ENCODE measurements at places on chromosomes 4 and X. TPM values are rescaled to one million over a fixed set of nuclear protein-coding genes. Genes with fewer than 3 reads are reported as not detected.

Gene MAGEA11
- not detected for total RNA-seq

Gene ATP2B3
- total RNA-seq = not detected

Gene SAGE1
- not detected for total RNA-seq

DNA sequence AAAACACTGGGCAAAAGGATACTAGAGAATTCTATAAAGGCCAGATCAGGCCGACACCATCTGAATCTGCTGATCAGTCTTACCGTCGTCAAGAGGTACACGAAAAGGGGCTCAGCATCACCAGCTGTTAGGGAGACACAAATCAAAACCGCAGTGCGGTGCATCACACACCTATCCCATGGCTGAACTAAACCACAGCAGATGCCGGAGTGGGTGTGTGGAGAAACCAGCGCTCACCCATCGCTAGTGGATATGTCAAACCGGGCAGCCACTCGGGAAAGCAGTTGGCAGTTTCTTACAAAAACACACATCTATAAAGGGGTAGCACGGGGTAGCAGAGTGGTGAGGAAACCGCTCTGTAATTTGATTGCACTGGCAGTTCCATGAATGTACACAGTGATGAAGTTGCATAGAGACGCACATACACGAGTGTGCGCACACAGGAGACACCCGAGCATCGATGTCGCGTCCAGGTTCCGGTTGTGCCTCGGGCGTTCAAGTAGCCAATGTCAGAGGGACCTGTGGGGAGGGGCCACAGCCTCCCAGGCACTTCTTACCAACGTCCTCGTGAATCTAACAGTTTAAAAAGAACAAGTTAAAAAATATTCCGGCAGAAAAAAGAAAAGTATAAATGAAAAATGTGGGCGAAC, 23.1 kb upstream of the CCNQ start:
- no peak for DNase-seq

- no peak for DNase-seq
Measured at GRCh38 chr4:1026115-1026514, 14.7 kb downstream of the FGFRL1 start.

DNA sequence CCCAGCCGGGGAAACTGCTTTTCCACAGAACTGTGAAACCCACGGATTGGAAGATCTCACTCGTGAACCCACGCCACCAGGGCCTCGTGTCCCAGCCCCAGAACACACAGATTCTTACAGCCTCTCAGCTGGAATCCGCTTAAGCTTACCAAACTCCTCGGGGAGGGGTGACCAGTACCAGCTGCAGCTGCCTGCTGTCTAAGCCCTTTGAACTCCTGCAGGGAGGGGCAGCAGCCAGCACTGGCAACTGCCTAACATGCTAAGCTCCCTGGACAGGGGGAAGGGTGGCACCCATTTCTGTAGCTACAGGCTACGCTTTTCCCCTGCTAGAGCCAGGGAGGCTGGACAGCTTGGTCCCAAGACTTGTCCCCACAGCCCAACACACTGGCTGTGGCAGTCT, 38.4 kb downstream of the TBL1X start:
- no peak for DNase-seq

DNA sequence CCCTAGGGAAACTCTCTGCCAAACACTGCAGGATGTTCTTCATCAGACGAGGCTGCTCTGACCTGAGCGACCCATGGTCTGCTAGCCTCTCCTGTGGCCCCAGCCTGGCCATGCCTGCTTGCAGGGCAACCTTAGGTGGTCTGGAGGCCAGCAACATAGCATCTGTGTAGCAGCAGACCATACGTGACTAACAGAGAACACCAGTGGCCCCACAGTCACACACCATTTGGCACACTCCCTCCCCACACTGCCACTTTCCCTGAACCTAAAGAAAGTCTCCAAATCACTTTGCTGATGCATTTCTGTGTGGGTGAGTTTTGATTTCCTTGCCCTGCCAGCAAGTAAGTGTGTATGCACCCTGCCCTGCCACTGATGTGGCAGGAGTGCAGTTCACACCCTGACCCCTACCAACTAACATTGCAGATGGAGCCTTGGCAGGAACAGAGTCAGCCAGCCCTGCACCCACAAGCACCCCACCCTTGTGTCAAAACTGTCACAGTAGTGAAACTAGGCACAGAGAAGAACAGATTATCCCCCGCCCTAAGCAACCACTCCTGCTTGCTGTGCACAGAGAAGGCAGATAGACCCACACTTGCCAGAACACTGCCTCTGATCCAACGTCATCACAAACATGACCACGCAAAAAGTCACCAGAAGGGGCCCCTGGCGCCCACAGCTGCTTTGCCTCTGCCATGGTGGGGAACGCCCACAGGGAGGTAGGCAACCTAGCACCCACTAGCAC, 249.1 kb downstream of the SPIN4 start:
- no peak for DNase-seq

DNA sequence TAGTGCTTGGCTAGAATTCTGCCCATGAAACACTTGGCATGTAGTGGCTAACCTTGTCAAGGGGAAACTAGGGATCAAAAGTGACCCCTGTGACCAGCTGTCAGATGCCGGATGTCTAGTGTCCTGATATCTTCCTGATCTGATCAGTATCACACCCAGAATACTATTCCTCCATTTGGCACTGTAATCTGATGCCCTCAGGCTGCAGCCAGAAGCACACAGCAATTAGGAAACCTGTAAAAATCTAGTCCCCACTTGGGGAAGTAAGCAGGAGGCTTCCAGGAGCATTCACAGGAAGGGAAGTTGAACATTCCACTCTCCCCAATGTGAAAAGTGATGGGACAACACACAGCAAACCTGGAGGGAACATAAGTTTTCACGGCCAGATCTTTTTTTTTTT, 125.1 kb downstream of the HS6ST2 start:
- DNase-seq = no peak

- no peak for DNase-seq
Measured at GRCh38 chr4:86026720-86027119, 333.1 kb downstream of the MAPK10 start.

DNA sequence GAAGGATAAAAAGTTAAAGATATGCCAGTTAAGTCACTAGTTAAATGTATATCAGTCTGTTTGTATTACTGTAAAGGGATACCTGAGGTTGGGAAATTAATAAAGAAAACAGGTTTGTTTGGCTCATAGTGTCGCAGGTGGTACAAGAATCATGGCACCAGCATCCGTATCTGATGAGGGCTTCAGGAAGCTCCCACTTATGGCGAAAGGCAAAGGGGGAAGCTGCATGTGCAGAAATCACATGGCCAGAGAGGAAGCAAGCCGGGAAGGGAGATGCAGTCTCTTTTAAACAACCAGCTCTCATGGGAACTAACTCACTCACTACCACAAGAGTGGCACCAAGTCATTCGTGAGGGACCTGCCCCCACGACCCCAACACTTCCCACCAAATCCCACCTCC, 91.9 kb upstream of the SH3RF1 start:
- DNase-seq = no peak

DNA sequence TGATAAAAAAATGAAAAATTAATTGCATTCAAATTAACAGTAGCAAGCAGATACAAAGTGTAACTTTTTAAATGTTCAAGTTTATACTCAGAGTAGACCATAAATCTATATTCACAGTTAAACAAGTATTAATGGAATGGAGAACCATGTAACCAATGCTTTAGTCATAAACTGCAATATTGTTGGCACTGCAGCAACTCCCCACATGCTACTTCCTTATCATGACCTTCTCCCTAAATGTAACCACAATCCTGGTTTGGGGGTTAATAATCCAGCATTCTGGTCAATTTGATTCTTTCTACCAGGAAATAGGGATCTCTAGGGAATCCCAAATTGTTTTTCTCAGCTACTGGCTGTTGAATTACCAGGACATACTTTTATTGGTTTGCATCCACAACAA, 223.9 kb upstream of the DCAF8L1 start:
- DNase-seq = no peak

DNA sequence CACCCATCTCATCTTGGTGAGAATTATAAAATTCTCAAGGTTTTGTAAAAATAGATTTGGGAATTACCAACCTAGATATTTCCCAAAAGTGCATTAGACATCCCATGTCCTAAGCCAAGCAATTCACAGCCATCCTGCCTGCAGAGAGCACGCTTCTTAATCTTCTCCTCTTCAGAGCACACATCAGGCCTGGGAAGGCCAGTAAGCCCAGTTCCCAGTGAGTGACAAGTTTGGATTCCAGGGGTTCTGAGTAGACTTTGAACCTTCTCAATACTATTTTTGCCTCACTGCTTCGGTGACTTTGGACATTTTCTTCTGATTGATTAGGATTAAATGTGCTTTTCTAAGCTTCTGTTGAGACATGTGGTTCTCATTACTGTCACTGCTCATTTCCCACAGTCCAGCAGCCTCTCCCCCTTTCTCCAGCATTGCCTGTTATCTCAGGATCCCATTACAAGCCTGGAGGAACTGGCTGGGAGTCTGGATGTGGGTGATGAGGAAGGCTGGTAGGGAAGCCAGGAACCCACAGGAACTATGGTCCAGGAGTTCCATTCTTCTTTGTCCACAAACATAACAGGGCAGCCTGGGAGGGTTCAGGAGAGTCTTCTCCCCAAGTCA, 56.4 kb upstream of the TMEM150C start:
- DNase-seq = no peak

- DNase-seq = no peak
Measured at GRCh38 chr4:144178414-144178813, 37.9 kb upstream of the GYPA start.

DNA sequence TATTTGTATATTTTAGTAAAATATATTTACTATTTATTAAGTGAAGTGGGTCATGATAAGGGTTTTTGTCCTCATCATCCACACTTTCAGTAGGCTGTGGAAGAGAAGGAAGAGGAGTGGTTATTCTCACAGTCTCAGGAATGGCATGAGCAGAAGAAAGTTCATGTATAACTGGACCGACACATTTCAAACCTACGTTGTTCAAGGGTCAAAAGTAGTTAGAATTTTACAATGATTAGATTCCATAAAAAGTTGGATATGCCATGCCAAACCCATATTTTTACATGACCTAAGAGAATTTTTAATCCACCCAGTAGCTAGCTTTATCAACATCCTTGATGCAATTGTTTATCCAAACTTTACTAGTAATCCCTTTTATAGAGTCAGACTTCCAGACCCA, 15.6 kb upstream of the MAGEA8 start:
- DNase-seq = no peak

- no peak for DNase-seq
Measured at GRCh38 chr4:173418639-173419038, 19.7 kb upstream of the SCRG1 start.

- no peak for DNase-seq
Measured at GRCh38 chr4:186039697-186040096, 29.3 kb upstream of the TLR3 start.

DNA sequence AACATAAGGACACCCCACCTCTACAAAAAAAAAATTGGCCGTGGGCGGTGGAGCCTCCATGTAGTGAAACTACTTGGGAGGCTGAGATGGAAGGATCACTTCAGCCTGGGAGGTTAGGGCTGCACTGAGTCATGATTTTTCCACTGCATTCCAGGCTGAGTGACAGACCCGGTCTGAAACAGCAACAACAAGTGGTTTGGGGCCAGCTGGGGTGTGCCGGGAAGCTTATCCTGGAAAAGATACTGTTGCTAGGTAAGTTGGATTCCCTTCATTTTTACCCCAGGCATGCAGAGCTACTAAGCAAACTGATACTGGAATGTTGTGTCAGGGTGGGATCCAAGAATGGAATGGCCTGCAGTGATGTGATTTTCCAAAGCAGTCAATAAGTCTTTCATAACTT, 57.0 kb downstream of the XAGE2 start:
- no peak for DNase-seq

GRCh38 chr4:172750910-172751309, 417.7 kb upstream of the GALNT7 start:
- DNase-seq = no peak

GRCh38 chrX:107825698-107826237, at the start of gene MID2:
Gene MID2 (plus strand): TSS chrX:107825866. CDS start chrX:107826427, 561 bp downstream.
- DNase-seq = peak; percentile 33
